Ureter (tissue), 1 donor: ENCODE measurements at places on chromosomes 11 and 22. TPM values are rescaled to one million over a fixed set of nuclear protein-coding genes. Genes with fewer than 3 reads are reported as not detected.

DNA sequence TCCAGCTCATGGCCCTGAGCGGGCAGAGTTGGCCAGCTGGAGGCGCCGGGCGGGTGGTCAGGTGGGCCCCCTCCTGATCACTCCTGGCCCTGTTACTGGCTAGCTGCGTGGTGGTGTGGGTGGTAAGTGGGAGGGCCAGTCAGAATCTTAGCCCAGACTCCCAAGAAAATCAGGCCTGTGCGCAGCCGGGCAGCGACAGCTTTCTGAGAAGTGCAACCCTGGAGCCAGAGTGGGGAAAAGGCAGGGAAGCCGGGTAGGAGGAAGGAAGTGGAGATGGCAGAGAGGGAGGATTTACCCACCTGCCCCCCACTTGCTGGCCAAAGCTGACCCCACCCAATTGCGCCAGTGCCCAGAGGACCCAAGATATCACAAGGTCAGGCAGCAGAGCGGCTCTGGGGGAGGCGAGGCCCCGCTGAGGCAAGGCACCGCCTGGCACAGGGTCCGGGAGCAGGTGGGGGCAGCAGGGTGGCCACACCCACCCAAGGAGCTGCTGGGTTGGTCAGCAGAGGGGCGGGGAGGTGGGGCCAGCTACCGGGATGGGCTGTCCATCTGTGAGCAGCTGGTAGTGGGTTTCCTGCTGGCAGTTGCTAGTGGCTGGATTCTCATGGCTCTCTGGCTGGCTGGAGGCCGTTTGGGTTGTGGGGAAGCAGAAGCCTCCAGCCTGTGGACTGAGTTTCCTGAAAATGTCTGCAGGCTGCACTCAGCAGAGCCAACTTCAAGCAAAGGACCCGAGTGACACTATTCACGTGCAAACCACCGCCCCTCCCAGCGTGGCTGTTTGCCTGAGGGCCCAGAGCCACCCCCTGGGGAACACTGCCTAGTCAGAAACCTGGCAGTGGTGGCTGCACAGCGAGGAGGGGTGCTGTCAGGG lies 196.4 kb downstream of the IGLL1 start:
- DNase-seq = no peak

GRCh38 chr11:15176646-15177163 lies 62.0 kb downstream of the INSC start:
- no peak for DNase-seq

DNA sequence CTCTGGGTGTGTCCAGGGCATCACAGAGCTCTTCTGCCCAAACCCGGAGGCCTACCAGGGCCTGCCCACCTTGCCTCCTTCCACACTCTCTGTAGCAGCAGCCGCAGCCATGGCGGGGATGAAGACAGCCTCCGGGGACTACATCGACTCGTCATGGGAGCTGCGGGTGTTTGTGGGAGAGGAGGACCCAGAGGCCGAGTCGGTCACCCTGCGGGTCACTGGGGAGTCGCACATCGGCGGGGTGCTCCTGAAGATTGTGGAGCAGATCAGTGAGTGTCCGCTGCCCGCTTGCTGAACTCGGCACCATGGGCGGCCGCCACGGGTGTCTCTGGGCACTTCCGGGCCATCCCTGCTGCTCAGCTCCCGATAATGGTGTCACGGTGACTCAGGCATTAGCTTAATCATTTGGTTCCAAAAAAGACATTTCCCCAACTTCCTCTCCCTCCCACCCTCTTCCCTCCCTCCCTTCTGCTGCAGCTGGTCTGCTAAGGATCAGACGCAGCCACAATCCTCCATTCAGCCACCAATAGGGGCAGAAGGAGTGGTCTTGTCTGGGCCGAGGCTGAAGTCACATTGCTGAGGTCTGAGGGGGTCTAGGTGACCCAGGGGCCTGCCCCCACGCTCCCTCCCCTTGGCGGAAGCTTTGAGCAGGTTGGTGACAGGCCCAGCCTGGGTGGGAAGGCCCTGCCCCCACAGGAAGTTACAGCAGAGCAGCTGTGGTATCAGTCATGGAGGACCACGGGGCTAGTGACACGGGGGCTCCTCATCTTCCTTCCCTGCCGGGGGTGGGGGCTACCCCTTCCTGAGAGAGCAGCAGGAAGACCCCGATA lies 950 bp downstream of the FERMT3 start:
- no peak for DNase-seq

The FXYD6 gene
- 41.8 TPM for total RNA-seq

DNA sequence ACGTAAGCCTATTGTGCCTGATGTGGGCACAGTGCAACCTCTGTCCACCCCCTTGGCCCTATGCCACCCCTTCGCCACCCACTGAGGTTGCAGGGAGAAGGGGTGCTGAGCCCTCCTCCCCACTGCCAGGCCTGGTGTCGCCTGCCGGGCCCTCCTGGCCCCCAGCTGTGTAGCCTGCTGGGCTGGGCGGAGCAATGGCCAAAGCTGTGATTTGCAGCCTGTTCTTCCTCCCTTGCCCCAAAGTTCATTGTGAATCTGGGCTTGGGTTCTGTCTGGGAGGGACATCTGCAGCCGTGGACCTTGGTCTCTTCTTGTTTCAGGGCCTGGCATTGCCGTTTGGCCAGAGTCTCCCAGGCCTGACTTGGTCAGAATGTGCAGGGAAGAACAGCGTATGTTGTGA lies 121.9 kb downstream of the PKNOX2 start:
- no peak for DNase-seq

The RIN1 gene
- total RNA-seq = 16.7 TPM

DNA sequence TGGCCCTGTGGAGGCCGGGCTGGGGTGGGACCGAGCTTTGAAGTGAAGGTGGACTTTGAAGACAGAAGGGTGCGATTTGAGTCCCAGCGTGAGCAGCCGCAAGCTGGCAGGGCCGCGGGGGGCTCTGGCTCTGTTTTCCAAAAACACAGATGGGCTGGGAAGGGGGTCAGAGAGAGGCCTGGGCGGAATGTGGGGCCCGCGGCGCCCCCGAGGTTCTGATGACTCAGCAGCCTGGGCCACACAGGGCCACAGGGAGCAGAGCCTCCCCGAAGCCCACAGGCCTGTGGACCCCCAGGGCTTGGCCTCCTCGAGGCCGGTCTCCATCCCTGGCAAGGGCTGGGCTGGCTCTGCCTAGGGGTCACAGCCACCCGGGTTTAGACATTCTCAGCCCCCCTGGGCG lies 6.1 kb downstream of the INS start:
- no peak for DNase-seq

DNA sequence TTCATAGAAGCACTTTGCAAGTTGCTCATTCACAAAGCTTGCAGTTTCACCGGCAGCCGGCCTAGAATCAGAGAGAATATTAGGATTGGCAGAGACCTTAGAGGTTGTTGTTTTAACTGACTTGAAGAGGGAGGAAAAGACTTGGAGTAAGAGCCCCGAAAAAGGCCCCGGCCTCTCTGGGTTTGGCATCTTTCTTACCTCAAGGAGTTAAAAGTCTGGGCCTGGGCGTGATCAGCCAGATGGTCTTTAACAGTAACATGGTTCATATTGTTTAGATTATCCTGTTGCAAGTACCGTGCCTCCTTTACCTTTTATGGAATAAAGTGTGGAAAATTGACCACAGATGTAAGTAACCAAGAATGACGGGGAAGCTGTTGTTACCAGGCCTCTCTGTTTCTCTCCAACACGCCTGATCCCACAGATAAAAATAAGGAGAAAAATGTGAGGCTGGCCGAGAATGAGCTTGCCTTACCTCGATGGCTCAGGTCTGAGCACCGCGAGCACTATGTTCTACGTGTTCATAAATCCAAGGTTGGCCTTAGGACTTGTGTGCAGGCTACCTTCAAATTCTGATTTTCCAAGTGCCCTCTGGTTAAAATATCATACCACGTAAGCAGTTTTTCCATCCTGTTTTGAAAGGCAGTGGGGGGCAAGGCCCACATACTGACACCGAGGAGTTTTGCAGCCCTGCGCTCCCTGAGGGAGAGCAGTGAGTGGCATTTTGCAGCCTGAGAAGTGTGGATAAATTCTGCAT lies 56.4 kb downstream of the PARVA start:
- no peak for DNase-seq

GRCh38 chr11:66471142-66471541 lies 4.4 kb downstream of the PELI3 start:
- no peak for DNase-seq

The RIMBP3B gene
- not detected for total RNA-seq

DNA sequence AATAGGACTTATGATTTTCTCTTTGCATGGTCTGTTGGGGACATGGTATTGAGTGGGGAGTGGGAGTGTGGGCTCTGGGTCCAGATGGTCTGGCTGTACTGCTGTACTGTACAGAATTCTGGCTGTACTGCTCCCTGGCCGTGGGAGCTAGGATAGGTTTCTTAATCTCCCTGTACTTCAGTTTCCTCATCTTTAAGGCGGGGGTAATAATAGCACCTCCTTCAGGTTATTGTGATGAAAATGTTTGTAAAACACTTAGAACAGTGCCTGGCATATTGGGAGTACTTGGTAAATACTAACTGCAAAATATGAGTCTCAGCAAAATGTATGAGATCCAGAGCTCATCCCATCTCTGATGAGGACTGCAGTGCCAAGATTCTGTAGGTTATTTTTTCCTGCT lies 198.6 kb downstream of the KIF18A start:
- no peak for DNase-seq

- no peak for DNase-seq
These were observed 204.4 kb downstream of the HIPK3 start for GRCh38 chr11:33461369-33462125.

The DDT gene
- total RNA-seq = 129 TPM

The KCNK7 gene
- 0.83 TPM for total RNA-seq

The RTN4R gene
- 1.3 TPM for total RNA-seq

DNA sequence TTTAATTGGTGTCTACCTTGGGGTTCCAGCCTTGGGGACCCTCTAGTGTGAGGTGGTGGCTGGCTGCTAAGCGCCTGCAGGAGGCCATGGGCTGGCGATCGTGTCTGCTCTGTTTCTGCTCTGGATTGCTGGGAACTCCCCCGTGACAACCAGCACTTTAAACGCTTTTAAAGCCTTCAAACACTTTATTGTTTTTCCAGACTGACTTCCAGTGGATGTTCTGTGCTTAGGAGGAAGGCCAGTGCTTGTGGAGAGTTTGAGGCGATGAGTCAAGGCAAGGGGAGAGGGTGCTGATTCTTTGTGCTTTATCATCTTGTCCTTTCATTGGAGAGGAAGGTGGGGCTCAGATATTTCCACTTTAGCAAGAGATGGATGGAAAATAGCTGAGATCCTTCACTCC lies 81.6 kb downstream of the FLI1 start:
- DNase-seq = no peak

- DNase-seq = no peak
These were observed 197.1 kb downstream of the ETS1 start for GRCh38 chr11:128390246-128390645.

The KCNQ1 gene
- total RNA-seq = 63.0 TPM

- no peak for DNase-seq
These were observed 96.1 kb downstream of the SLC1A2 start for GRCh38 chr11:35323076-35323868.

- DNase-seq = no peak
These were observed 229.0 kb upstream of the ZC3H12C start for GRCh38 chr11:109864151-109864661.

GRCh38 chr22:21764038-21764804 lies 28.6 kb upstream of the YPEL1 start:
- no peak for DNase-seq

DNA sequence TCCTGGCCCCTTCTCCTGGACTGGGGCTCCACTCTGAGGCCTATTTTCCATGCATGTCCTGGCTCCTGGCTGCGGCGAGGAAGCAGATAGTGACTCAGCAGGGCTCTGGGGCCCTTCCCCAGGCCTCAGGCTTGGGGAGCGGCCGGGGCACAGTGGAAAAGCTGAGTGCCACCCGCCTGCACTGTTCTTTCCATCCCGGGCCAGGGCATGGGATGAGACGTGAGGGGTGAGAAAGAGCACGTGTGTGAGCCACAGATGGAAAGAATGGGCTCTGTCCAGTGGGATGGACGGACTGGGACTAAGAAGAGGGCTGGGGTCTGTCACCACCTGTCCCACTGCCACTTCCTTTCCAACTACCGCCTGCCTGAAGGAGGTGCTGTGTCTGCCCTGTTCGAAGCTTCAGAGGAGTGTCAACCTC lies 12.8 kb downstream of the SLC37A2 start:
- no peak for DNase-seq

The SMC1B gene
- 0.21 TPM for total RNA-seq

DNA sequence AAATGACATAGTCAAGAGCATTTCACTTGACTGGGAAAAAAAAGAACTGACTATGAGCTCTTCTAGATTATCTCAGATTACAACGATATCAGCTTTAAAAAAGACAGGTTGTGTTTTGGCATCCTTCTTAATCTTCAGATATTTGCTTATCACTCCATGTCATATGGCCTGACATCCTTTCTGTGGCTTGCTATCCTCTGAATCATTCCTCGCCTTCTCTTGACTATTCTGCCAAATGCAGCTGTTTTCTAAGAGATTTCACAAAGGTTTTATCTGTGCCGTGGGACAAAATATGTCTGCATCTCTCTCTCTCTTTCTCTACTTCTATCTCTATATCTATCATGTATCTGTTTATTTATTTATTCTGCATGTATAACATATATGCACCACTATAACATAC lies 746.1 kb downstream of the CNTN5 start:
- DNase-seq = no peak

DNA sequence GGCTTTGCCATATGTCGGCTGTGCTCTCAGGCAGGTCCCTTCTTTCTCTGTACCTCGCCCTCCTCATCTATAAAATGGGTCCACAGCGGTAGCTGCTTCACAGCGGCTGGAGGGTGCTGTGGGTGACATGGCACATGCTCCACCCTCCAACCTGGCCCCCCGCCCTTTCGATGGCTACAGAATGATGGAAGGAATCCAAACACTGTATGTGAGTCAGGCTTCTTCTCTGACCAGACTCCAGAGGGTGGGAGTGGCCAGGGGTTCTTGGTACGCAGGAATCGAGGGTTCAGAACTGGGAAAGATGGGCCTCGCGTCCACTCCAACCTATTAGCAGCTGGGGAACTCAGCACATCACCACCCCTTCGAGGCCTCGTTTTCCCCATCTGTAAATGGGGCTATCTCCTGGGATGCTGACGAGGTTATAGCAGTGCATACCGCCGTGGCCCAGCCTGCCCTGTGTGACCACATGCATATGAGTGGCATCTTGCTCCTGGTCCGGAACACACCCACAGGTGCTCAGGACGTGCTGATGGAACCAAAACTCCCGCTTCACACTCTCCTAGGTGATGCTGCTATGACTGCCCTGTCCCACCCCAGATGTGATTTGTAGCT lies 26.4 kb downstream of the MN1 start:
- no peak for DNase-seq

DNA sequence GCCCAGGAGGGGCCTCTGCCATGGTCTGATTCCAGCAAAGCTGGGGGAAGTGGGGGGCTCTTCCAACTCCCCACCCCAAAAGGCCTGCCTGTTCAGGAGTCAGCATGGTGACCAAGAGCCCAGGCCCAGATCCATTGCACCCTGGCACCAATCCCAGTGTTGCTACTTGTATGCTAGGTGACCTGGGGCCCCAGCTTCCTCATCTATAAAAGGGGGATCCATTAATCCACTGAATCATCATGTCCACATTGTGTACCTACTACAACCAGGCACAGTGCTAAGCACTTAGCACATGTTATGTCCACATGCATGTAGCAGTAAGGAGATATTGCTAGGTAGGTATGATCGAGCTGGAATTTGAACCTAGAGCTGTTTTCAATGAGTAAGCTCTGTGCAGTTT lies 2.0 kb downstream of the SYT12 start:
- no peak for DNase-seq
